H9 (cell line): ENCODE measurements at places on chromosomes 3 and 15. TPM values are rescaled to one million over a fixed set of nuclear protein-coding genes. Genes with fewer than 3 reads are reported as not detected.

DNA sequence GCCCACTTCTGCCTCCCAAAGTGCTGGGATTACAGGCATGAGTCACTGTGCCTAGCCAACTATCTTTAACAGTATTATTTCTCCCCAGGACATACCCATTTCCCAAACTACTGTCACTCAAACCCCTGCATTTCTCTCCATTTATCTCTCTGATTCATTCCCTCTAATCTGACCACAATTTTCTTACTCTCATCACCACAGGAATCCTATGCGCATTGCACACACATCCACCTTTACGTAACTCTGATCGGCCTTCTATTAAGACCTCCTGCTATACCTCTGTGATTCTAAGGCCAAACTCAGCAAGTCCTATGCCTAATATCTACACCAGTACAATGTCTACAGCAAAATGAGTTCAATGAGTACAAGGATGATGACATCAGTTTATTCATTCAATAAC, 235.0 kb downstream of the ULK4 start:
- H3K36me3 ChIP-seq = no peaks in the 10 kb centered on the region
- no peaks in the 10 kb centered on the region for H3K27me3 ChIP-seq
- no peak overlapping the region for H3K27ac ChIP-seq
- H3K4me3 ChIP-seq = no peak overlapping the region
- H3K4me1 ChIP-seq = no peaks in the 10 kb centered on the region
- no peak for DNase-seq

GRCh38 chr3:63857311-63857710, 6.3 kb downstream of the THOC7 start:
- no peaks in the 10 kb centered on the region for H3K27me3 ChIP-seq
- no peak for DNase-seq
- H3K4me1 ChIP-seq = peaks cover 2% of the 10 kb centered on the region; the same call in 1 of the 2 replicates
- no peak overlapping the region for H3K27ac ChIP-seq
- no peak overlapping the region for H3K4me3 ChIP-seq
- H3K36me3 ChIP-seq = no peaks in the 10 kb centered on the region; the same call in 1 of the 2 replicates

DNA sequence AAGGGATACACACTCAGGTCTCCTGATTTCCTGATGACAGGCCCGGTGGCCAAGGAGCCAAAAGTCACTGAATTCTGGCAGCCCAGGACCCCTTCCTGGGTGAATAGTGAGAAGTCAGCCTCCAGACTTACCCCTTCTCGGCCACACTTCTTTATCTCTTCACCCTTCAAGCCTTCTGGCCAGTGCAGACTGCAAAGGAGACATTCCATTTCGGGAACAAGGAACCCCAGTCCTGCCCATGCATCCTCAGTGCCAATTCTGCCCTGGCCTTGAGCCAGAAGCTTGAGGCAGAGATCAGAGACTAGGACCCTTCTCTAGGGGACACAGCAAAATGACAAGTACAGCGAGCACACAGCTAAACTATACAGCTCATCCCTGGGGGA, 28.8 kb downstream of the GRAMD2A start:
- H3K4me1 ChIP-seq = no peaks in the 10 kb centered on the region; the same call in 1 of the 2 replicates
- DNase-seq = no peak
- H3K27me3 ChIP-seq = no peaks in the 10 kb centered on the region
- no peak overlapping the region for H3K27ac ChIP-seq
- H3K4me3 ChIP-seq = no peak overlapping the region

- DNase-seq = no peak
- no peaks in the 10 kb centered on the region for H3K36me3 ChIP-seq
- H3K27me3 ChIP-seq = no peaks in the 10 kb centered on the region
- H3K27ac ChIP-seq = no peak overlapping the region
These were observed 222.1 kb upstream of the CHRM5 start for GRCh38 chr15:33746203-33746602.

- DNase-seq = no peak
- no peak overlapping the region for H3K27ac ChIP-seq
- H3K27me3 ChIP-seq = no peaks in the 10 kb centered on the region
- peaks cover 4% of the 10 kb centered on the region; the same call in 1 of the 2 replicates for H3K4me1 ChIP-seq
- H3K36me3 ChIP-seq = no peaks in the 10 kb centered on the region; the same call in 2 of the 3 replicates
These were observed 40.9 kb upstream of the CCR2 start for GRCh38 chr3:46312991-46313390.

DNA sequence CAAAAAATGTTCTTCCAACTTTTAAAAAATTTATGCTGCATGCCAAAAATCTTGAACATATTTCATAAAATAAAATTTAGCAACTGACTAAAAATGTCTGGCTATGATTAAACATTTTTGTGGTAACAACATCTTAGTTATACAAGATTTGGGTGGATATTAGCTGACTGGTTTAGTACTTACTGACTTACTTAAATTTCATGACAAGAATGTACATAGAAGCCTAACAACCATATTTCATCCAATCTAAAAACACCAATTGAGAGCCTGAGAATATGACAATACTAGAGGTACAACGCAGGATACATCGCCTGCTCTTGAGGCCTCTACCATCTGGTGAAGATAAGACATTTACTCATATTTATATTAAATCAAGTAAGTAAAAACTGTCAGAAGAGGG, 34.6 kb downstream of the GNB4 start:
- no peak for DNase-seq
- H3K27ac ChIP-seq = no peak overlapping the region
- H3K4me1 ChIP-seq = no peaks in the 10 kb centered on the region
- no peak overlapping the region for H3K4me3 ChIP-seq
- no peaks in the 10 kb centered on the region for H3K27me3 ChIP-seq

- H3K4me1 ChIP-seq = no peaks in the 10 kb centered on the region
- no peaks in the 10 kb centered on the region for H3K36me3 ChIP-seq
- no peak for DNase-seq
- H3K27me3 ChIP-seq = no peaks in the 10 kb centered on the region
- H3K27ac ChIP-seq = no peak overlapping the region
These were observed 36.0 kb upstream of the PPARG start for GRCh38 chr3:12252889-12253288.

- no peak for DNase-seq
- H3K36me3 ChIP-seq = peaks cover 34% of the 10 kb centered on the region
- no peak overlapping the region for H3K4me3 ChIP-seq
- H3K27ac ChIP-seq = no peak overlapping the region
These were observed 33.7 kb downstream of the ARMC8 start for GRCh38 chr3:138220788-138221187.

GRCh38 chr3:181278468-181279238, 289.1 kb upstream of the DNAJC19 start:
- no peaks in the 10 kb centered on the region for H3K27me3 ChIP-seq
- no peak overlapping the region for H3K4me3 ChIP-seq
- H3K27ac ChIP-seq = no peak overlapping the region

- no peaks in the 10 kb centered on the region for H3K4me1 ChIP-seq
- peaks cover 6% of the 10 kb centered on the region for H3K36me3 ChIP-seq
- no peak overlapping the region for H3K4me3 ChIP-seq
These were observed 281.9 kb downstream of the ADAMTSL3 start for GRCh38 chr15:83935774-83936173.

DNA sequence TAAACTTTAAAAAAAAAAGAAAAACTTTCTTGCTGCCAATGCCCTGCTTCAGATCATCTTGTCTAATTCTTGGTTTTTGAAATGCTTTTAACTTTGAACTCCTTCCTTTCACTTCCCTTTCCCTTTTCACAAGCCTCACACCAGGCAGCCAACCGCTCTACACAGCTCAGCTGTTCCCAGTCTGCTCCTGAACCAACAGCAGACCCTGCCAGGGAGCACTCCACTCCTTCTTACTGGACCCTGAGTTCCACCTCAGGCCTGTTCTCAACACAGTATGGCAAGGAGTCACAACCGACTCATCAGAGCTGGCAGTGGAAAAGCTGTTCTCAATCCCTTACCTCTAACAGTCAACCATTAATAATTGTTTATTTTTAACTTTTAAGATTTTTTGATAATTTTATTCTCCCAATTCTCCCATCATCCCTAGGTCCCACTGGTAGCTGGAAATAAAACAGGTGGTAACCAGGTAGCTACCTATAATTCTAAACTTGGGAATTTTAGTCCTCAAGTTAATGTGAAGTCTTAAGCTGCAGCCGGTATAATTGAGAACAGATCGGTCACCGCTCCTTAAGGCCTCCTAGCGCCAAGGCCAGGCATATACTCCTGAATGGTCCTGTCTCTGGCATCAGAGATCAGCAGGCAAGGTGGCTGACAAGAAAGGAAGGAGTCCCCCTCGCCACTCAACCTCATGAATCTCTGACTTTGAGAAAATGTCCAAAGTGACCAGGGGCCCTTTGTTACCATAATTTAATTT, 43.9 kb downstream of the BOC start:
- no peak overlapping the region for H3K27ac ChIP-seq
- peaks cover 2% of the 10 kb centered on the region; the same call in 1 of the 3 replicates for H3K36me3 ChIP-seq
- no peak overlapping the region for H3K4me3 ChIP-seq
- DNase-seq = peak; percentile 50
- H3K27me3 ChIP-seq = no peaks in the 10 kb centered on the region

DNA sequence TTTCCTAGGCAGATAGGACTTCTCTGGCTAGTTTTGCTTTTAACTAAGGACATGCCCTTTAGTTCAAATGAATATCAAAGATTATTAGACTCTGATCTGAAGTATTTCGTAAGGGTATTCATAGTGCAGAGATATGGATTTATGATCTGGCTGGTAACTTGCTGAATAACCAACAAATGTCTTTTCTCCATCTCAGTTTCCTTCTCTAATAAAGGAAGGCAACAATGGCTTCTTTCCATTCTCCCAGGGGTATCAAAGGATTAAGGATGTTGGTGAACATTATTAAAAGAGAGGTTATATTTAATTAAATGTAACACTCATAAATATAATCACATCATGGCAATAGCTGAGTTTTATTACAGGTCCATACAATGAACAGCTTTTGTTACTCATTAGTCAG, 79.2 kb upstream of the STXBP5L start:
- H3K27ac ChIP-seq = no peak overlapping the region
- no peak overlapping the region for H3K4me3 ChIP-seq
- no peaks in the 10 kb centered on the region; the same call in 1 of the 2 replicates for H3K4me1 ChIP-seq
- DNase-seq = no peak

DNA sequence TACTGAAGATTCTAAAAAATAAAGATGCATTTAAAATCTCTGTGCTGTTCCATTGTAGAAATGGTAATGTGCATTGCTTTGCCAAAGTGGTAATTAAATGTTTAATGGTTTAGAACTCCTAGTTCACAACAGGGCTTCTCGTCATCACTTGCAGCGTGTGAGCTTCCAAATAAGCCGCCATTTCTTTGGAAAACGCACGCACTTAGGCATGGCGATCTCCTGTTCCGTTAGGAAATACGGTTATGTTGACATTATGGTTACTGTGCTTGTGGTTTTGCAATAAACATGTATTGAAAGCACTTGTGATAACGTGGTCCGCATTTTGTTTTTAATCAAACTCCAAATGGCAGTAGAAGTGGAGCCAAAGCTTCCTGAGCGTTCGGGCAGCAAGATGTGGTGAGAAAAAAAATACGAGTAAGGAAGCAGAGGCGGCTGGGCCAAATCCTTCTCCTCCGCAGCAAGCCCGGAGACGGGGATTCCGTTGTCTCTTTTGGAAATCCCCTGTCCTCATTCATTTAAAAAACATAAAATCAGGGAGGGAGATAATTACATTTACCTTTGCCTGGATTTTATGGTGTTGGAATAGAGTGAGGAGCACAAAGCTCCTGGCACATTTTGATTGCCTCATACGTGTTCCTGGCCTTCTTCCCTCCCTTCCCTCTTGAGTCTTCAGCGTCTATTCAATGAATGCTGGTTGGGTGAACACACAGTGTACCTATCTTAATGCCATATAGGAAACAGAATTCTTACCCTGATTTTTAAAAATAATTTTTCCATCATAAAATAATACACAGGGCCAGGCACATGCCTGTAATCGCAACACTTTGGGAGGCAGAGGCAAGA, 97.5 kb downstream of the SLC49A4 start:
- H3K4me3 ChIP-seq = no peak overlapping the region
- no peak for DNase-seq
- peaks cover 10% of the 10 kb centered on the region; the same call in 1 of the 2 replicates for H3K4me1 ChIP-seq
- no peak overlapping the region for H3K27ac ChIP-seq
- no peaks in the 10 kb centered on the region for H3K27me3 ChIP-seq
- no peaks in the 10 kb centered on the region; the same call in 2 of the 3 replicates for H3K36me3 ChIP-seq

DNA sequence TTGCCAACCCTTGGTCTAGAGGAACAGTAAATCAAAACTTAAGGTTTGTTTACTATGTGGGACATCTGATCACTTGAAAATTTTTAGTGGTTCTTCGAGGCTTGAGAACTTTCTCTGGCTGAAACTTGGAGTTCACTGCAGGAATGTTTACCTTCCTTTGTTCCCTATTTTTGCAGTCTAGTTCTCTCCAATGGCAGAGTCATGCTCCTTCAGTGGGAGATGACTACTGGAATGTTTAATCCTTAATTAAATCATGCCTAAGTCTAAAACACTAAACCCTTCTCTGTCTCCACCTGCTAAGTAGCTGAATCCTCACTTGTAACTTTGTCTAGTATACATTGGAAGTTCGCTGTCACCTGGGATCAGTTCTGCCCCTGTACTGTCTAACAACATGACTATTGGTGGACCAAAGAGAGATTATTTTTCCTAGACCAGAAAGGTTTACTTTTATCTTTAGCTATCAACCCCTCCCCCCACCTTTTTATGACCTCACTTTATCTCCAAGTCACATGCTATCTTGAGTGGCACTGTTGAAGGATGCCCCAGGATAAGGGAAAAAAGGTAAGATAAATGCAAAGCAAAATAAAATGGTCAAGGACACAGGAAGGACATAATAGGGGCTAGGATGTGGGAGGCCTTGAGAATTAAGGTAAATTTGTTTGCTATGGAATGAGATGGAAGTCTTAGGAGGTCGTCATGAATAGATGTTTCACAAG, 1.2 kb upstream of the ZNF609 start:
- H3K27me3 ChIP-seq = no peaks in the 10 kb centered on the region
- no peaks in the 10 kb centered on the region; the same call in 2 of the 3 replicates for H3K36me3 ChIP-seq
- no peak overlapping the region for H3K27ac ChIP-seq
- peak overlapping the region; percentile 69 for H3K4me3 ChIP-seq

- H3K27ac ChIP-seq = no peak overlapping the region
- no peaks in the 10 kb centered on the region for H3K4me1 ChIP-seq
- DNase-seq = no peak
- no peaks in the 10 kb centered on the region; the same call in 1 of the 2 replicates for H3K27me3 ChIP-seq
- H3K36me3 ChIP-seq = no peaks in the 10 kb centered on the region
- no peak overlapping the region for H3K4me3 ChIP-seq
These were observed 110.3 kb downstream of the TOP2B start for GRCh38 chr3:25554376-25554775.

- no peaks in the 10 kb centered on the region for H3K27me3 ChIP-seq
- H3K4me1 ChIP-seq = no peaks in the 10 kb centered on the region
- no peak for DNase-seq
- H3K4me3 ChIP-seq = no peak overlapping the region
These were observed 9.7 kb upstream of the EIF3J start for GRCh38 chr15:44527241-44527640.

TPRG1 gene
- 0.20 and 0.66 TPM in 2 replicates for total RNA-seq

CCDC54 gene
- not detected in 2 replicates for total RNA-seq

EPB42 gene
- total RNA-seq = not detected in 2 replicates

DNAH12 gene
- not detected in 2 replicates for total RNA-seq

BNC1 gene
- total RNA-seq = not detected in 2 replicates

COL6A5 gene
- total RNA-seq = 0.04 TPM in 2 replicates

LIPH gene
- 0.17 and 0.37 TPM in 2 replicates for total RNA-seq

GOLGA8J gene
- total RNA-seq = not detected in 2 replicates

RTF1 gene
- 45.7 and 49.5 TPM in 2 replicates for total RNA-seq

CSPG5 gene
- total RNA-seq = 5.4 and 5.7 TPM in 2 replicates

GOLGA6L9 gene
- 3.9 TPM in 2 replicates for total RNA-seq

GABRR3 gene
- not detected in 2 replicates for total RNA-seq

DAZL gene
- 21.2 and 21.7 TPM in 2 replicates for total RNA-seq

CFAP100 gene
- 0.26 and 0.44 TPM in 2 replicates for total RNA-seq

SERINC4 gene
- 0.17 and 0.26 TPM in 2 replicates for total RNA-seq
